ENCODE measurements at places on chromosomes 1 and 21.

DNA sequence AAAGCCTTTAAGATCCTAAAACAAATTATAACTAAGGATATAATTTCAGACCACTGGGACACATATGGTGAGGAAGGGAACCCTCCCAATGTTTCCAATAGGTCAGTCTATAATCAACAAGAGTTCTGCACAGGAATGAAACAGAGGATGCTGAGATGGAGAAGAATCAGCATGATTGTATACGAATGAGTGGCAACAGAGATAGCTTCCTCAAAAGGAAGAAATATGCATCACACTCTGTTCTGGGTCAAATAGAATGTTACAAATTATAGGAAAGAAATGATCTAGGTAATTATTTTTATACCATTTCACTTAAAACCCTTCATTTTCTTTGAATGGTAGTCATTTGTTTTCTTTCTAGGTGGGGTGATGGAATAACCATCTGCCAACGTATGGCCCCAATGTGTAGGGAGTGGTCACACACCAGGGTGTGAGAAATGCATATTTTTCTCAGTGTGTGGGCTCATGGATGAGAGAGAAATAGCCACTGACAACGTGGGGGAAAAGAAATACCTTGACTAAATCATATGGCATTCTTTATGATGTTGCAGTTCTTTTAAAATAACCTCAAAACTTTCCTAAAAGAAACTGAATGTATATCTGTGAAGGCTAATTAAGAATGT, 104.6 kb upstream of the IVNS1ABP start:
- no peak for DNase-seq

DNA sequence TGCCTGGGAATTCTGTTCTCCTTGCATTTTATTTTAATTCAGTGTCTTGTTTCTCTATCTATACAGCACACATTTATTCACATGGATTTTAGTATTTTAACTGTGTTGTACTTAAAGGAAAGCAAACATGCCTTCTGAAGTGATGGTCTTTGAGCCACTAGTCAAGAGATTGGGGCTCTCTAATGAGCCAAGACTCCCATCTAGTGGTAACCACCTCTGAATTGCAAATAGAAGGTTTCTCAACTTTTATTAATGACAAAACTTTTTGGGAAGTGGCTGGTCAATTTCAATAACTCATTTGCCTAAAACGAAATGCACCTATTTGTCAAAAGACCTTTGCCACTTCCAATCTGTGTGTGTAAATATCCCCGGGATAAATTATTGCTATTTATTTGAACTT, 199.6 kb downstream of the LTN1 start:
- DNase-seq, result no peak

DNA sequence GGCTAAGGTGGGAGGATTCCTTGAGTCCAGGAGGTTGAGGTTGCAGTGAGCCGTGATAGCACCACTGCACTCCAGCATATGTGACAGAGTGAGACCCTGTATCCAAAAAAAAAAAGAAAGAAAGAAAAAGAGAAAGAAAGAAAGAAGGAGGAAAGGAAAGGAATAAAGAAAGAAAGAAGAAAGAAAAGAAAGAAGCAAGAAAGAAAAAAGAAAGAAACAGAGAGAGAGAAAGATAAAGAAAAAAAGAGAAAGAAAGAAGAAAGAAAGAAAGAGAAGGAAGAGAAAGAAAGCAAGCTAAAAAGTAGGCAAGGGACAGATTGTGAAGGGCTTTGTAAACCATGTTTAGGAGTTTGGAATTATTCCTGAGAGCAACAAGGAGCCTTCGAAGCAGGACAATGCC, 80.1 kb downstream of the MAB21L3 start:
- DNase-seq, result no peak

DNA sequence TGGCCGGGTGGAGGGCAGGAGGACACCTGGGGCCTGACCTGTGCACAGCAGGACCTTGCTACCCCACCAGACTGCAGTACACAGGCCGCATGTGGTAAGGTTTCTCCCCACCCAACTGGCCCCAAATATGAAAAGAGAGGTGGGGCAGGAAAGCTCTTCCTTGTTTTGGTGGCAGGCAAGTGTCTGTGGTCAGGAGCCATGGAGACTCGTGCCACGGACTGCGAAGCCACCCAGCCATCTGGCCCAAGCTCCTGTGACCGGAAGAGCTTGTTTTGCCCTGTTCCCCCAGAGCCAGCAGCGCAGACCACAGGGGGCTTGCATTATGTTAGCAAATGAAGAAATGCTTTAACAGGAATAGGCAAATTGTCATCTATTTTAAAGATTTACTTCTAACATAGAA, 54.9 kb downstream of the OLIG1 start:
- no peak for DNase-seq

- DNase-seq, result no peak
Observed at GRCh38 chr1:229007167-229007566, 263.7 kb upstream of the RAB4A start.

DNA sequence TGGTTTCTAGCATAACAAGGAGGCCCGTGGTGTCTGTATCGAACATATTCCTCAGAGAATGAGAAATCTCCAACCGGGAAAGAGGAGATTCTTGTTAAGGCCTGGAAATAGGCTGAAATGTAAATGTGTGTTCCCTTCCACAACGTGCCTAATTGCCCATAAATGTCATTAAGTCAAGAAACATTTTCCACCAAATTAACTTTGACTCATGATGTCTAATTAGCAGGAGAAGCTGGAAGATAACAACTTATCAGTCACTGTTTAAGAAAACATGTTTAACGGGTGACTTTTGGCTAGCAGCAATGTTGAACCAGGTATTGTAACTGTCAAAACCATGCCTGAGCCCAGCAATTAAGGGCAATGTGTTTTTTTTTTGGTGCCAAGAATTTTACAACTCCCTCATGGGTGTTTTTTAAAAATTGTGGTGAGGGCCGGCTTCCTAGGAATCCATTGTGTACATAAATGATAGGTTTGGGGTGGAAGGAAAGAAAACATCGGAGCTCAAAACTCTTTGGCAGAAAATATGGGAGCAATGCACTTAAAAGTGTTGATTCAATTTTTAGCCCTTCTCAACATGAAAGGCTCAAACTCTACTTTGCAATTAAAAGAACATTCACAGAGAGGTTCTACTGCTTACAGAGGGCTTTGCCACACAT, 67.0 kb downstream of the OLIG1 start:
- no peak for DNase-seq

GRCh38 chr1:5374192-5374591, 618.0 kb downstream of the NPHP4 start:
- DNase-seq, result no peak

DNA sequence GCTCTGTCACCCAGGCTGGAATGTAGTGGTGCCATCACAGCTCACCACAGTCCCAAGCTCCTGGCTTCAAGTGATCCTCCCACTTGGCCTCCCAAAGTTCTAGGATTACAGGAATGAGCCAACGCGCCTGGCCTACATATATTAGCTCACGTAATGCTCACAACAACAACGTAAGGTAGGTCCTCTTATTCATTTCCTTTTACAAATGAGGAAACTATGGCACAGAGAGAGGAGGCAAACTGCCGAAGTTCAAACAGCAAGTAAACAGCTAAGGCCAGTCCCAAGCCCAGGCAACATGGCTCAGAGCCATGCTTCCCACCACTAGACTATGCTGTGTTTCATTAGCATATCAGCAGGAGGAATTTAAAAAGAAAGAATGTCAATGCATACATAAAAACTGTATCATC, 284.4 kb downstream of the VAV3 start:
- DNase-seq, result no peak

DNA sequence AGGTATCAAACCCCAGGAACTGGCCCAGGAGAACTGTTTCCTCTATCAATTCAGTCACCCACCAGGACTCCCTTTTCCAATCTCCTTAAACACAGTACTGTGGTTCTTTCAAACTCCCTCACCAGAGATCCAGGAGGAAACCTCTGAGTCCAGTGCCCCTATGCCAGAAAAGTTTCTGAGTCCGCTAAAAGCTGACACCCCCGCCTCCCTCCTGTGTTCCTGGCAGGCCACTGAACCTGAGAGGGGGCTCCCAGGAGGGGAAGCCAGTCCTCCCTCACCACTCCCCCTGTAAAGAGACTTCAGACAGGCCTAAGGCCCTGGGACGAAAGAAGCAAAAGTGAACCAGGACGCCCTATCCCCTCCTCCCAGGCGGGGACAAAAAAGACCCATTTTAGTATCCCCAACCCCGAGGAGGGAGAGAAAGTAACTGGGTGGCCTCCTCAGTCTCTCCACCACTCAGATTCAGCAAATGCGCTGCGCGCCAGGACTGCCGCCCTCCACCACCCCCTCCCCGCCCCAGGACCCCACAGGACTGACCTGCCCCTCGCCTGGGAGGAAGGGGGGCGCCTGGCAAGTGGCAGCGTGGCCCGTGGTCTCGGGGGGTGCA, 624 bp downstream of the SLC41A1 start:
- DNase-seq, result no peak

- no peak for DNase-seq
Observed at GRCh38 chr1:222233444-222234158, 314.3 kb downstream of the HHIPL2 start.

DNA sequence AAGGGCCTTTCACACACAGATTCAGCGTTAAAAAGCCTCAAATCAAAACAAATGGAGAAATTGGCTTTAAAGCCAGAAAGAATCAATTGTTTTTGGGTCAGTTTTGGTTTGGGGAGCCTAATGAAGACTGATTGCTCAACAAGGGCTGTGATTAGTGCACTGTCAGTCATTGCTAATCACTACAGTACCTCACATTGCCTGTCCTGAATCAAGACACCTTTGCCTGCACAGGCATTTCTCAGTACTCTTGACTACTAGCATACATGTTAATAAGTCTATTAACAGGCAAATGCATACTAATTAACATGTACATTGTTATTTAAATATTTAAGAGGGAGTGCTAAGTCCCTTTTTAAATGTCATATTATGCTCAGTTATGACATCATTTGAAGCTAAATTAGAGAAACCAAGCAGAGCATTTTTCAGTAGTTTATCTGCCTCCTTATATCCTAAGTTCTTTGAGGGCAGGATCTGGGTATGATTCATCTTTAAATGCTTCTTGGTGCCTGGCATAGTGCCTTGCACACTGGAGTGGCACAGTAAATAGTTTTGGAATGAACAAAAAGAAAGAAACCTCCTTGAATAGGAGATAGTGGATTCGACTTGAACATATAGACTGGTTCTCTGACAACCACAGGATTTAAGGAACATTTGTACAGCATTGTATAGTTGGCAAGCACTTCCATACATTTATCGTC, 25.8 kb upstream of the CCN1 start:
- no peak for DNase-seq

GRCh38 chr1:45007311-45007710, 3.8 kb downstream of the HECTD3 start:
- DNase-seq, result no peak

DNA sequence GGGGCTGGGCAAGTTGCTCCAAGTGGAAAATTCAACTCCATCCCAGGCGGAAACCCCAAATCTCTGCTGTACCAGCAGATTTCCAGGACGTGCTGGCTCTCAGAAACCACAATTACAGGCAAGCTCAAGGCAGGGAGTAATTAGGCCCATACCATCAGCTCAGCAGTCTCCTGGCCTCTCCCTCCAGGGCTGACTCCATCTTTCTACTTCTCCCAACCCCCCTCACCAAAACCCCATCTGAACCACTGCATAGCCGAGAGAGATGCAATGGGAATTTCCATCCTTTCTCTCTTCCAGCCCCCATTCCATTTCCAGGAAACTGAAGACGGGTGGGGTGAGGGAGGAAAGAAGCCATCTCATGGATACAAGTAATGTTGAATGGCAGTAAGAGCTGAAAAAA, 41.2 kb downstream of the ARHGEF11 start:
- no peak for DNase-seq

GRCh38 chr1:217718873-217719272, 87.7 kb downstream of the SPATA17 start:
- no peak for DNase-seq

- no peak for DNase-seq
Observed at GRCh38 chr1:167620002-167620401, 10.0 kb upstream of the RCSD1 start.

- no peak for DNase-seq
Observed at GRCh38 chr21:42169758-42170157, 49.2 kb upstream of the ABCG1 start.

- DNase-seq, result no peak
Observed at GRCh38 chr1:119489201-119489600, 17.8 kb upstream of the HSD3B1 start.

- DNase-seq, result no peak
Observed at GRCh38 chr1:84253036-84253435, 48.5 kb upstream of the SAMD13 start.

DNA sequence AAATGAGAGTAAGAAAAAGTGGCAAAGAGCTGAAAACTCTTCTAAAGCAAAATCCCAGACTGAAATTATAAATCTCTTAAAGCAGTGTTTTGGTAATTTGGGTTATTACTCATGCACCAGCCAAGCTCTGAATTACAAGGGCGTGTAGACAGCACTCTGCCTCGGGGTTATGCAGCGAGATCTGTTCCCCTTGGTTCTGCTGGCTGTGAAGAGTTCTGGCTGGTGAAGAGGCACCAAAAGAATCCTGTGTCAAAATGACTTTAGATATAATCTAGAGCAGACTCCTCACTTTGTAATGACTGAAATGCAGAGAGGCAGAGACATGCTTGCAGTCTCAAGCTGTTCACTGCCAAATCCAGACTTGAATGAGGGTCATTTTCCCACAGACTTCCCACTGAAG, 461.8 kb upstream of the CXADR start:
- DNase-seq, result no peak

DNA sequence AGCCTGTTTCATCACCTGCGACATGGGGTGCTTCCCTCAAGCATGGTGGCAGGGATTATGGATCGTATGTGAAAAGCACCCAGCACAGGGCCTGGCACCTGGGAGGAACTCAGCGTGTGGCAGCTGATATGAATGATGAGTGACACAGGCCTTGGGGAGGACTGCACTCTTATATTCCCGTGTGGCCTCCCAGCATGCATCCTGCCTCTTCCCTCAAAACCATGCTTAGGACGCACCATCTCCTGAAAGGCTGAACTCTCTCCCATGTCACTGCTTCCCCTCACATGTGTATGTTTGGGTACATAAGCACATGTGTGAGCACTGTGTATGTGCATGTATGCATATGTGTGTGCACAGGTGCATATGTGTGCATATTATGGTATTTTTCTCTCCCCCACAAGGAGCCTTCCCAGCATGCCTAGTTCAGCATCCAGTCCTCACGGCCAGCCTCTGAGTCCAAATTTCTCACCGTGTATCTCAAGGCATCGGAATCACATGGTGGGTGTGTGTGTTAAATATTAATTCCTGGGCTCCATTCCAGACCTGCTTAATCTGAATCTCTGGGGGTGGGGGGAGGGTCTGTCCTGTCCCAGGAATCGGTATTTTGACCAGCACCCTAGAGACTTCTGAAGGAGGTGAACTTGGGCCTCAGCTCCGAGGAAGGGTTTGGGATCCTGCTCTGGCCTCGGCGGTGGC, 12.8 kb downstream of the MYOM3 start:
- no peak for DNase-seq

DNA sequence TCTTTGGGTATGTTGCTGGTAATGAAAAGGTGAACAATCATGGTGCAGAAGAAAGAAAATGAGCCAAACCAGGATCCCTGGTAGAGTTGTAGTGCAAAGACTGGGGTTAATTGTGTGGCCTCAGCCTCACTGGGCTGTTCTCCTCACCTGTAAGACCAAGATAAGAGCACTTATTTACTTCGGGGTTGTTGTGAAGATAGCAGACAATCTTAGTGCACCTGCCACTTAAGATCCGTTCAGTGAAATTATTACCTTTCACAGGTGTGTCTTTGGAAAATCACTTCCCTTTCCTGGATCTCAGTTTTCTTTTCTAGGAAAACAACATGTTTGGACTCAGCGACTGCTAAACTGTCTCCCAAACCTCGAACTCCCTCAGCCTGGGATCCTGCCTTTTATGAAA, 1.3 kb upstream of the FGGY start:
- peak; percentile 40 for DNase-seq
